ENCODE measurements at places on chromosomes 7 and 10.

GRCh38 chr7:29013082-29013695 lies 55.1 kb upstream of the TRIL start:
- no peak for DNase-seq

- no peak for DNase-seq
These were observed 86.1 kb downstream of the RABGEF1 start for GRCh38 chr7:66826649-66827048.

DNA sequence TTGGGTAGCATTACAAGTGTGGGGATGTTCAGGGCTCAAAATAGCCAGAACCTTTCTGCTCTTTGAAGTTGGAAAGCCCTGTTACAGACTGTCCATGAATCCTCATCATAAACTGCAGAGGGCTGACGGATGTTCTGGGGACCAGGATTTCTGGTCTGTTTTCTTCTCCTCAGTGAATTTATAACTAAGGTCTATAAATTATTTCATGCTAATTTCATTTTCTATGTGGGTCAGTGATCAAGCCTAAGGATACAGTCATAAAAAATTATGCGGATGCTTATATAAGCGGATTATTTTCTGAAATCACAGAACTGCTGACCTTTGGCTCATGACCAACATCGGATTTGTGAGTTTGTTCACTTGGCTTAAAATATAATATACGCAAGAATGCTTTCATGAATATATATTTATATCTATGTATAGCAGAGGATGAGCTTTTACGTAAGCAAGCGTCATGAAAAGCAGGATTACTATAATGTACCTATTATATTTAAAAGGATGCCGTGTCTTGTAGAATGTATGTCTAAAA lies 263.7 kb downstream of the GLI3 start:
- no peak for DNase-seq

DNA sequence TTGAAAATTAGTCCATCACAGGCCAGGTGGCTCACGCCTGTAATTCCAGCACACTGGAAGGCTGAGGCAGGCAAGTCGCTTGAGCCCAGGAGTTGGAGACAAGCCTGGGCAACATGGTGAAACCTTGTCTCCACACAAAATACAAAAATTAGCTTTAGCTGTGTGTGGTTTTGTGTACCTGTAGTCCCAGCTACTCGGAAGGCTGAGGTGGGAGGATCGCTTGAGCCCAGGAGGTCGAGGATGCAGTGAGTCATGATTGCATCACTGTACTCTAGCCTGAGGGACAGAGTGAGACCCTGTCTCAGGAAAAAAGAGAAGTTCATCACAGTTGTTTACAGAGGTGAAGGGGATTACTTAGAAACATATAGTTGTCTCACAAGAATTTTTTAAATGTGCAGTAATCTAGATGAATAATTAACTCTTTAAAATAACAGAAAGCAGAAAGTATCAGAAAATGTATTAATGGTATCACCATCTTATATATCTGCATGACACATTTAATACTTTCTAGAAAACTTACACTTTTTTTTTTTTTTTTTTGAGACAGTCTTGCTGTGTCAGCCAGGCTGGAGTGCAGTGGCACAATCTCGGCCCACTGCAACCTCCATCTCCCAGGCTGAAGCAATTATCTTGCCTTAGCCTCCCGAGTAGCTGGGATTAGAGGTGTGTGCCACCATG lies 8.9 kb downstream of the LCOR start:
- DNase-seq, result no peak

DNA sequence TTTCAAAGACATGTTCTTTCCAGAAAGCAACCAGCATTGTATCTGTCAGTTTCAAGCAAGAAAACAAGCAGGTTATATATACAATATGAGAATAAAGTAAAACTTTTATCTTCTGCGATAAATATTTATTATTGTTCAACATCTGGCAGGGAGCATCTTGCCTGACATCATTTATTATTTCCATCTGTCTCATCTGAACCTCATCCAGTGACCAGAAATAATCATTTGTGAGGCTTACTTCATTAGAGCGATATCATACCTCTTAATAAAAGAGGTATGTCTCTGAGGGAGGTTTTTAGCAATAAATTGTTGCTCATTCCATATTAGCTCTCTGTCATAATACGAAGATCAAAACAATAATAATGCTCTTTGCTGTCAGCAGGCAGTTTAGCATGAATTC lies 226.1 kb downstream of the CDC14C start:
- DNase-seq, result no peak

DNA sequence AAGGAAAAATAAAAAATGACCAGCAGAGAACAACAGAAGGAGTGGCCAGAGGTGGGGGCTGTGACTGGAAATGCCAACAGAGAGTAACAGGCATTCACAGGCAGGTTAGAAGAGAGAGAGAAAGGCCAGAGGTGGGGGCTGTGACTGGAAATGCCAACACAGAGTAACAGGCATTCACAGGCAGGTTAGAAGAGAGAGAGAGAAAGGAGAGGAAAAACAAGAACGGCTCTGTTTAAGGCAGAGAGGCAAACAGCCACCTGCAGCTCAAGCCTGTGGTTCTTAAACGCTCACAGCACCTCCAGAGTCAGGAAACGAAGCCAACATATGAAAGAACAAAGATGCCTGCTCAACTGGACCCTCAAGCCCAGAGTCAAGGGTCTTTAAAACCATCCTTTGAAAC lies 39.5 kb upstream of the DGKI start:
- no peak for DNase-seq

- DNase-seq, result no peak
These were observed 10.9 kb upstream of the CDK6 start for GRCh38 chr7:92847305-92847704.

- no peak for DNase-seq
These were observed 75.8 kb downstream of the MAD1L1 start for GRCh38 chr7:2156756-2157472.

- DNase-seq, result no peak
These were observed 95.2 kb downstream of the GLCCI1 start for GRCh38 chr7:8063706-8064297.

DNA sequence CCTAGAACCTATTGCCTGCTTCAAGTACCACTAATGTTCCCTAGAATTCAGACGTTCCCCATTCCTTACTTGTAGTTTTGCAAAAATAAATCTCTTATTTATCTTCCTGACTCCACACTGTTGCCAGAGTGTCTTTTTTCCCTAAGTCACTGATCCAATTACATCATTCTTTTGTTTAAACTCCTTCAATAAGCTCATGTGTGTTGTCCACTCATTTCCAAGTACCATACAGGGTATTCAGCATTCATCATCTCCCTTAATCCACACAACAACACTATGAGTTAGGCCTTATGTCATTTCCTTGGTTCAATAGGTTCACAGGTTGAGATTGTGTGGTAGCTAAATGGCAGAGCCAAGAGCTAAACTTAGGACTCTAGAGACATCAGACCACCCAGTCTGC lies 119.9 kb upstream of the RHOBTB1 start:
- DNase-seq, result no peak

- peak; percentile 30 for DNase-seq
These were observed 108.5 kb upstream of the TMEM168 start for GRCh38 chr7:112898432-112899290.

DNA sequence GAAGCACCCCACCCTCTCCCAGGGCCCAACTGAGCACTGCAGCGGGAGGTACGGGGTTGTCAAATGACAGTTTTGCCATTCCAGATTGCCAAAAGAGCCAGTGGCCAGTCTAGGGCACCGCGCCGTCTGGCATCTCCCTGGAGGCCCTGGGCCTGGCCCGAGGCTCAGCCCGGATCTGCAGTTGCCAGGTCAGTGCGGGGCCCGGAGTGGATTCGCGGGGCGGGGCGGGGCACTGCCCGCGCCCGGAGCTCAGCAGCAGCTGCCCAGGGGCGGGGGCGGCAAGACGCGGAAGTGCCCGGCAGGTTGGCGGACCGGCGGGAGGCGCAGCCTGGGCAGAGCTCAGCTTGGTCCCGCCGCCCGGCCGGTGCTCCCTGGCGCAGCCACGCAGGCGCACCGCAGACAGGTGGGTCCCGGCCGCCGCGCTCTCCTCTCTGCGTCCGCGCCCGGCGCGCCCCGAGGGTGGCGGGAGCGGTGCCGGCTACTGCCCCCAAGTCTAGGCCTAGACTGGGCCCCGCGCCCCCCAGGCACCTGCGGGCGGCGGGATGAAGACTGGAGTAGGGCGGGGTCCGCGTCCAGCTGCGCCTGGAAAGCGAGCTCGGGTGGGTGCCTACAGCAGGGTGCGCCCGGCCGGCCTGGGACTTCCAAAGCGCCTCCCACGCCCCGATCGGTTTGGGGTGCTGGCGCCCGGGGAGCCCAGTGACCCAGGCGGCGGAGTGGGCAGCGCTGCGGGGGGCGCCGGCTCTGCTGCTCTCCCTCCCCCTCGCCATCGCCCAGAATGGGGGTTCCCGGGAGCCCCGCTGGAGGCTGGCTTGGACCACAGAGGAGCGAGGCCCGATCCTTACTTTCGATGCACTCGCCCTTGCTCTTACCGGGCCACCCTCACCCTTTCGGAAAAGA lies at the start of gene IRF5:
Gene IRF5 (plus strand): TSS at position 281 of the 897 bp plus-strand sequence. CDS start 4,155 bp downstream, outside the sequence.
- DNase-seq, result no peak

DNA sequence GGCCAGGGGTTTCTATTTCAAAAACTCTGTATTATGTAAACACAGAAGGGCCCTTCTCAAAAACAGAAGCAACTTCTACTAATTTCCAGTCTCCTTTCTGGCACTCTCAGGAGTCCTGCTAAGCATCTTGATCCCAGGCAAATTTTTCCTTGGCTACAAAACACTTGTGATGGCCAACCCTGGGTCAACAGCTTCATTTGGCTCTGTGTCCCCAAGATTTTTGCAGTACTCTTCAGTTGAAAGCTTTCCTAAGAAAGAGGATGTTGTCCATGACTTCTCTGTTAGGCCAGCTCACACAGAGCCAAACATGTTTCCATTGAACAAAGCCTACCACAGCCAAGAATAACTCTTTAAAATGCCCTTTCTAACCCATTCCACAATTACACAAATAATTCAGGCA lies 99.0 kb upstream of the EGR2 start:
- DNase-seq, result no peak

- no peak for DNase-seq
These were observed 1042.1 kb downstream of the TYW1 start for GRCh38 chr7:68038621-68039314.

GRCh38 chr7:141014125-141014523 lies 628 bp downstream of the MRPS33 start:
- no peak for DNase-seq

DNA sequence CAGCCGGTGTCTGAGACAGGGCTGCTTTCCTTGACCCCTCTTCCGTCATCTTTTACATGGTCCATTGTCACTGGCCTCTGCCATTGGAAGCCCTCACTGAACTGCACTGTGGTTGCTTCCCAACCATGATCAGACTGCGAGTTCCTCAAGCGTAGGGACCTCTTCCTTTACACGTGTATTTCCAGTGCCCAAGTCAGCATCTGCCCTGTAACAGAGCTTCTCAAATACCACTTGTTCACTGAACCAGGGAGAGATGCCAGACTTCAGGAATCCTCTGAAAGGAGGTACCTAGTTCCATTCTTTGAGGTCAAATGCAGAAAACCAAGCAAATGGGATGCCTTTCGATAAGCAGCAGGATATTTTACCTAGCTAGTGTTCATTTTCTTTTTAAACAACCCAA lies 145.1 kb downstream of the NRP1 start:
- no peak for DNase-seq

- DNase-seq, result no peak
These were observed 254.6 kb downstream of the OTUD1 start for GRCh38 chr10:23693501-23693901.

- DNase-seq, result no peak
These were observed 396.1 kb downstream of the TNS3 start for GRCh38 chr7:47185839-47186238.

DNA sequence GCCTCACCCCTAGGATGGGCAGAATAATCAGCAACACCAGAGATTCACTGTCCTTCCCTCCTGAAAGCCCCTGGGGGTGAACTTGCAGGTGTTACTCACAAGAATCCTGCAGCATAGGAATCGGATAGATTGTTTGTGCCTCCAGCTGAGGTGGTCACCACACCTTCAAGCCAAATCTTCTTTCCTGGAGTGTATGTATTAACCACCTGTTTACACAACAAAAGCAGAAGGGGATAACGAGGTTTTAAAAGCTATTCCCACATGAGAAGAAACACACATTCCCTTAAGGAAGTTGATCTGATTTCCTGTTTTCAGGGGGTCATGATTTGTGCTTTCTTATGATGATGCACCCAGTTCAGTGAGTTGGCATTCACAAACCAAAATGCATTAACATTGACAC lies 173.8 kb upstream of the HPS1 start:
- DNase-seq, result no peak

DNA sequence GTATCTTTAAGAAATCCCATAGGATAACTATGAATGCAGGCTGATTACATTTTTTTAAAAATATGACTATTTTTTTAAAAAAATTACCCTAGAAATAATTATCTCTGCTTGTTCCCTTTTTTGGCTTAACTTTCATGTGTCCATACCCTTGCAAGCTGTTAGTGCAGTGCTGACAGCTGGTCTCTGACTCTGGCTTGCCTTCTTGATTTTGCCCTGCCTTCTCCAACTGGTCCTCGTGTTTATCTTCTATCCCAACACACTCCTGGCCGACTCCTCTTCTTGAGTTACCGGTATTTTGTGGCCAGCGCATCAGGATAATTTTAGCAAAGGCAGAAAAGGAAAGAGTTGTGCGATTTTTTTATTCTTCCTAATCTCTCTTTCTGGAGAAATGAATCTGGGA lies 111.7 kb upstream of the STARD3NL start:
- no peak for DNase-seq

- no peak for DNase-seq
These were observed 291.4 kb downstream of the SFMBT2 start for GRCh38 chr10:7119325-7120015.

DNA sequence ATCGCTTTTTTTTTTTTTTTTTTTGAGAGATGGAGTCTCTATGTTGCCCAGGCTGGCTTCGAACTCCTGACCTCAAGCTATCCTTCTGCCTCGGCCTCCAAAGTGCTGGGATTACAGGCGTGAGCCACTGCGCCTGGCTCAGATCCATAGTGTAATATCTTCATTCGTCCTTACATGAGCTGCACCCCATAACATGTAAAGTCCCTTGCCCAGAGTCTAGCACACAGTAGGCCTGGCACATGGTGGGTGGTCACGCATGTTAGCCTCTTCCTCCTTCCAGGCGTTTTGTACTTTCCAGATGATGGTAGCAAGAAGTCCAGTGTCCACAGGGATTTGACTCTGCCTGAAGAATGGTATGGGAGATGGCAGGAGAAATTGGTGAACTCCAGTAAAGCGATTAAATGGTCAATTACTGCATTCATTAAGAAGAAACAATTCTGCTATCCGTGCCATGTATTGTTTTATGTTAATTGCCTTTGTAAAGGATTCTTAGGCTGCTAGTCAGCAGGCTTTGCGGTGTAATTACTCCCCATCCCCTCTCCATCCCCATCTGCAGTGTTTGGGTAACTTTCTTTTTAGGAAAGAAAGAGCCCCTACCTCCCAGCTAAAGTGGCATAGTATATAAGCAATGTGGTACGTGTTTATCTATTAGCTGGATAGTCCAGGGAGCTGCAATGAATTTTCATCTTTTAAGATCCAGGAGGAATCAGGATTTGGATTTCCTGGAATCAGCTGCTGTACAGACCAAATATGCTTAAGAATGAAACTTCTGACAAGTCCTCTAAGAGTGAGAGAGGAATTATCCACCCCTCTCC lies 1.2 kb downstream of the TPST1 start:
- no peak for DNase-seq

- no peak for DNase-seq
These were observed 72.9 kb upstream of the TNS3 start for GRCh38 chr7:47654672-47655298.

- DNase-seq, result no peak
These were observed 10.2 kb upstream of the EPC1 start for GRCh38 chr10:32357056-32357735.

- DNase-seq, result no peak
These were observed 79.2 kb downstream of the HGF start for GRCh38 chr7:81690688-81691087.

All from NCI-H187 treated with DMSO at 0.1 percent for 48 hours (cell line).